IMR-90 (cell line): ENCODE measurements at places on chromosomes 2 and 18. TPM values are rescaled to one million over a fixed set of nuclear protein-coding genes. Genes with fewer than 3 reads are reported as not detected.

GRCh38 chr2:235768606-235769005 lies 274.8 kb downstream of the AGAP1 start:
- no peak overlapping the region for H3K4me3 ChIP-seq
- H3K4me1 ChIP-seq: no peaks in the 10 kb centered on the region
- DNase-seq: peak; percentile 19
- H3K27ac ChIP-seq: no peak overlapping the region
- no peaks in the 10 kb centered on the region for H3K27me3 ChIP-seq

GRCh38 chr2:33602201-33602830 lies 3.2 kb upstream of the FAM98A start:
- H3K27me3 ChIP-seq: no peaks in the 10 kb centered on the region
- peaks cover 4% of the 10 kb centered on the region; the same call in 1 of the 2 replicates for H3K4me1 ChIP-seq
- no peaks in the 10 kb centered on the region for H3K36me3 ChIP-seq
- H3K4me3 ChIP-seq: no peak overlapping the region

- no peaks in the 10 kb centered on the region for H3K36me3 ChIP-seq
- DNase-seq: no peak
- H3K4me3 ChIP-seq: no peak overlapping the region
- no peak overlapping the region for H3K27ac ChIP-seq
Measured at GRCh38 chr18:59810735-59811520, 88.9 kb upstream of the PMAIP1 start.

DNA sequence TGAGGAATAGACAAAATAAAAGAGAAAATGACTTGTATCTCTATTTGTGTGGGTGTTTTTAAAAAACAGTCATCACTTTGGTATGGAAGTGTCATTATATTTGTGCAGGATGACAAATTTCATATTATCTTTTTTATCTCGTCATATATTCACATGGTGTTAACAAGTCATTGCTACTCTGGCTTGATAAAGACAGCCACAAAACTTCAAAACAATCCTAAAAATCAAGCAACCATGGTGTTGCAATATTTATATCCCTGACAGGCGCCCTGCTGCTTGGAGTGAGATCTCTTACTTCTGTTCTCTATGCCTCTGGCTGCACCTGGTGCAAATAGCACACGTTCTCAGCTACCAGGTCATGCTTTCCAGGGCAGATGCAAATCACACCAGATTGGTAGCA lies 278.0 kb upstream of the EPHA4 start:
- no peak overlapping the region for H3K4me3 ChIP-seq
- DNase-seq: no peak
- no peak overlapping the region for H3K27ac ChIP-seq
- no peaks in the 10 kb centered on the region for H3K4me1 ChIP-seq

GRCh38 chr18:22688877-22689496 lies 244.1 kb upstream of the RBBP8 start:
- DNase-seq: no peak
- H3K27ac ChIP-seq: no peak overlapping the region
- no peak overlapping the region for H3K4me3 ChIP-seq
- peaks cover 14% of the 10 kb centered on the region for H3K4me1 ChIP-seq
- H3K36me3 ChIP-seq: no peaks in the 10 kb centered on the region

DNA sequence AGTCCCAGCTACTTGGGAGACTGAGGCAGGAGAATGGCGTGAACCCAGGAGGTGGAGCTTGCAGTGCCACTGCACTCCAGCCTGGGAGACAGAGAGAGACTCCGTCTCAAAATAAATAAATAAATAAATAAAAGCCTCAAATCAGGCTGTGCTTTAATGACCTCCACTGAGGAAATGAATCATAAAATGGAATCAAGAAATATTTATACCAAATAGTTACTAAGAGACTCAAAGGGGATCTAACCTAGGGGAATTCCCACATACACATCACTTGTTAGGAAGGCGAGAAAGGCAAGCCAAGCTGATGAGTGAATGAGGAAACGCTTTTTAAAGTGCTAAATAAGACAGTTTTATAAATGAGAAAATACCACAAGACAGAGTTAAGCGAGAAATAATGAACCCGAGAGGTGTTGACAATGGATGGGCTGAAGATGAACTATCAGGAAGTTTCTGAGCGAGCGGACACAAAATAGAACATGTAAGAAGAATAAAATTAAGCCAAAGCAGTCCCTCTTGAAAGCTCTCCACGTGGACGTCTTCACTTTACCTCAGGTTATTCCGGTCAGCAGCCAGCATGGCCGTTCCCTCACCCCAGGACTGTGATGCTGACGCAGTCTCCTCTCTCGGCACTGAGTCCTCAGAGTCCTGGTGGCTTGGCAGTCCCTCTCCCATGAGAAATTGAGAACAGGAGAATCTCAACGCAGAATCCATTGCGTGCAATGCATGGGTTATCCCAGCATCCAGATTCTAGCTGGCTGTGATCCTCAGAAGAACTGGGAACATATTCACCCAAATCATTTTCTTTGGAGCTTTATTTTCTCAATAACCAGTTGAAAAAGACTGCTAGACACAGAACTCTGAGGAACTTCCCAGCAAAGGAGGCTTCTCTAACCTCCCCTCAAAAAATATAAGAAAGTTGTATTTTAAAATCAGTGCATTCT lies 22.3 kb downstream of the PXDN start:
- H3K27ac ChIP-seq: peak overlapping the region; percentile 84
- peaks cover 2% of the 10 kb centered on the region for H3K36me3 ChIP-seq
- peaks cover 19% of the 10 kb centered on the region for H3K4me1 ChIP-seq

DNA sequence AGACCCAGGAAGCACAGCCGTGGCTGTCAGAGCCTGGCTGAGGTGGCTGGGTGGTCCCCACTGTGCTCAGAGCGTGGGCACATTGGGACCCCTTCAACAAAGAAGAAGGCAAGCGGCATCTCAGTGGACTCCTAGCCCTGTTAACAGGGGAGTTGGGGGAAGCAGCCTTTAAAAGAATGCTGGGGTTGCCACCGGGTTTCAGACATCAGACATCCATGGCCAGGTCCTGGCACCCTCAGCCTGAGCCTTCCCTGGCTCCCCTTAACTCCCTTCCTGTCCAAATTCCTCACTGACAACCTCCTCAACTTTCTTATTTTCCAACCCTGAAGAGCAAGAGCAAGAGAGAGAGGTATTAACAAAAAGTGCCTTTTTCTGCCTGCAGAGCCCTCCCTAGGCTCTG lies 24.8 kb upstream of the GNAL start:
- H3K36me3 ChIP-seq: no peaks in the 10 kb centered on the region
- DNase-seq: no peak
- H3K4me1 ChIP-seq: no peaks in the 10 kb centered on the region
- H3K4me3 ChIP-seq: no peak overlapping the region
- H3K27me3 ChIP-seq: peaks cover 37% of the 10 kb centered on the region

DNA sequence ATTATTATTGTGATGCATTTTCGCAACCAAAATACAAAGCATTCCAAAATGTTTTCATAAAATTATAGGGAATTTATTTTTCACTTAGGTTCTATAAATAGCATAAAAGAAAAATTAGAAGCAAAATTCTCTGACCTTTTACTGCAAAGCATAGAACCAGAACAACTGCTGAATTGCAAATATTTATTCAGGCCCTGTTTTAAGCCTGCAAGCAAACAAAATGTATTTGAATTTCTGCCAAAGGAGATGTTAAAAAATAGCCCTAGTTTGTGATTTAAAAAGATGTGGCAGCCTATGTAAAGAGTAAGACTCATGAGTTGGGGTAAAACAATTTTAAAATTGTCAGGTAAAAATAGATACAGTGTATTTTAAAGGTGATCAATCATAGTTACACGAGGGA lies 138.1 kb downstream of the KCNJ3 start:
- DNase-seq: no peak
- H3K4me3 ChIP-seq: no peak overlapping the region
- H3K36me3 ChIP-seq: no peaks in the 10 kb centered on the region
- no peaks in the 10 kb centered on the region for H3K4me1 ChIP-seq
- no peak overlapping the region for H3K27ac ChIP-seq
- H3K27me3 ChIP-seq: no peaks in the 10 kb centered on the region

- no peak overlapping the region for H3K4me3 ChIP-seq
- H3K27me3 ChIP-seq: no peaks in the 10 kb centered on the region
- DNase-seq: peak; percentile 46
- peaks cover 10% of the 10 kb centered on the region for H3K4me1 ChIP-seq
- no peak overlapping the region for H3K27ac ChIP-seq
Measured at GRCh38 chr18:8844721-8845148, 139.4 kb downstream of the MTCL1 start.

GRCh38 chr2:28615706-28616105 lies 119.8 kb downstream of the PLB1 start:
- H3K36me3 ChIP-seq: no peaks in the 10 kb centered on the region
- no peak overlapping the region for H3K4me3 ChIP-seq
- H3K27me3 ChIP-seq: no peaks in the 10 kb centered on the region
- no peak overlapping the region for H3K27ac ChIP-seq
- DNase-seq: no peak
- H3K4me1 ChIP-seq: peaks cover 14% of the 10 kb centered on the region

- H3K27me3 ChIP-seq: no peaks in the 10 kb centered on the region
- no peak overlapping the region for H3K27ac ChIP-seq
- peak; percentile 42 for DNase-seq
- H3K4me1 ChIP-seq: no peaks in the 10 kb centered on the region
- peaks cover 5% of the 10 kb centered on the region for H3K36me3 ChIP-seq
Measured at GRCh38 chr18:55280503-55280902, 307.5 kb downstream of the TCF4 start.

- peaks cover 22% of the 10 kb centered on the region for H3K4me1 ChIP-seq
- no peaks in the 10 kb centered on the region for H3K36me3 ChIP-seq
- no peak overlapping the region for H3K27ac ChIP-seq
- DNase-seq: no peak
- H3K4me3 ChIP-seq: no peak overlapping the region
Measured at GRCh38 chr2:240925568-240926515, 19.7 kb downstream of the CROCC2 start.

- 0 out of 2 replicates have a peak, but pooled peaks cover 2% of the 10 kb centered on the region for H3K27me3 ChIP-seq
- peak; percentile 63 for DNase-seq
- H3K36me3 ChIP-seq: no peaks in the 10 kb centered on the region
- H3K4me1 ChIP-seq: peaks cover 12% of the 10 kb centered on the region
Measured at GRCh38 chr2:45244928-45245327, 235.7 kb upstream of the SIX2 start.

GRCh38 chr2:235215248-235215647 lies 263.4 kb downstream of the SH3BP4 start:
- H3K27ac ChIP-seq: no peak overlapping the region
- H3K36me3 ChIP-seq: no peaks in the 10 kb centered on the region
- no peak for DNase-seq
- H3K4me3 ChIP-seq: no peak overlapping the region
- H3K4me1 ChIP-seq: no peaks in the 10 kb centered on the region
- peaks cover 31% of the 10 kb centered on the region for H3K27me3 ChIP-seq

The HOXD3 gene
- total RNA-seq: not detected in 2 replicates

The CXCR1 gene
- total RNA-seq: not detected in 2 replicates

The ADCY3 gene
- 16.4 and 17.4 TPM in 2 replicates for total RNA-seq

The PCARE gene
- not detected in 2 replicates for total RNA-seq
